ENCODE measurements at places on chromosomes 6 and 20.
A peak's percentile ranks its signal among the peaks of the same experiment; 100 is the strongest.

GRCh38 chr20:24638591-24639548 lies 169.4 kb downstream of the SYNDIG1 start:
- DNase-seq, result no peak

DNA sequence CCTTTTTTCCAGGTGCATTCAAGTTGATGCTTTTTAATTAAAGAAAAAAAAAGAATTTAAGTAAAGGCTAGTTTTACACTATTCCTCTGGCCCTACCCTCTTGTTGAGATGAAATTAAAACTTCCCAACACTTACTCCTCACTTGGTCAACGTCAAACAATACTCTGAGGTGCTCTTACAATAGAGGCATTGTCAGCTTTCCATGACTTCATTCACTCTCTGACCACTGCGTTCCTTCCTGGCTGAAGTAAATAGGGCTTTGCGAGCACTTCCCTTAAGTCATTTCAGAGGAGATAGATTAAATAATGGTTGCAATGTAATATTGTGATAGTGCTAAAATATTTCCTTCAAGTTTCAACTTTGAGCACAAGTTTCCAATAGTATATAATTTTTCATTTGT lies 229.8 kb upstream of the CEP162 start:
- DNase-seq, result no peak

DNA sequence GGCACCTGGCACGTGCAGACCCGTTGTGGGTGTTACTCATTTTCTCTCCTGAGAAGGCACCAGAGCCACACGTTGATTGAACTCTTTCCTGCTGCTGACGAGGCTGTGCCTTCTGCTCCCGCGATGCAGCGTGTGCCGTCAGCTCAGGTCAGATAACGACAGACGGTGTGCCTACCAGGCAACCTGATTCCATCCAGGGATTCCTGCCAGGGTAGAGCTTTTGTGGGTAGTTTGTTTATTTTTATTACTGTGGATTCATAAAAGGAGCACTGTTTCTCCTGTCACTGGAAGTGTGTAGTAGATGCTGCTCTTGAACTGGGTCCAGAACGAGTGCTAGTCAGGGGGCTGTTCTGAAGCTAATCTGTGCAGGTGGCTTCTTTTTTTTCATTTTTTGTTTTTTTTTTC lies 20.7 kb downstream of the PRPF6 start:
- DNase-seq, result no peak

DNA sequence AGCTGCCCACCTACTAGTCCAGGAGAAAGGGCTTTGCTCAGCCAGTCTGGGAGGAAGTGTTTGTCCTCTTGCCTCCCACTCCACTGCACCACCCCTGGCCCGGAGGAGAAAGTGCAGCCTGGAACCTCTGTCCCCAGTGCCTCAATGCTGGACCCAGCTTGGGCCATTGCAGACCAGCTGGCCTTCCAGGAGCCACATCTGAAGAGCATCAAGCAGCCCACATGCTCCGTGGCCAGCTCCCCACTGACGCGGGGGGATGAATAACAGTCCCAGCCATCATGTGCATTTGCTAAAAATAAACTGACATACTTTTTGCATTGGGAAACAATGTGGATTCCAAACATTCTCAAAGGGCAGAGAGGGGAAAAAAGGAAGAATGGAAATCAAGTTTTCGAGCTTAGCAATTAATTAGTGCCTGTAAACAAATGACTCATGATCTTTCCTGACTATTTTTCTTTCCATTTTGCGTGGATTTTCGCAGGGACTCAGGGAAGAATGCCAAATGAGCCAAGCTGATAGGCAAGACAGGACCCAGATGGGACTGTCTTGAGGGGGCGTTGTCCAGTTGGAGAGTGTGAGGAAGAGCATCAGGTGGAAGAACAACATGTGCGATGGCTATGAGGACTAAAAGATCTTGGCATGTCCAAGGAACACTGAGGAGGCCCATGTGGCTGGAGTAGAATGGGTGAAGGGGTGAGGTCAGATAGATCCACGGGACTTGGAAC lies 34.1 kb downstream of the CEBPB start:
- DNase-seq, result peak; percentile 93

DNA sequence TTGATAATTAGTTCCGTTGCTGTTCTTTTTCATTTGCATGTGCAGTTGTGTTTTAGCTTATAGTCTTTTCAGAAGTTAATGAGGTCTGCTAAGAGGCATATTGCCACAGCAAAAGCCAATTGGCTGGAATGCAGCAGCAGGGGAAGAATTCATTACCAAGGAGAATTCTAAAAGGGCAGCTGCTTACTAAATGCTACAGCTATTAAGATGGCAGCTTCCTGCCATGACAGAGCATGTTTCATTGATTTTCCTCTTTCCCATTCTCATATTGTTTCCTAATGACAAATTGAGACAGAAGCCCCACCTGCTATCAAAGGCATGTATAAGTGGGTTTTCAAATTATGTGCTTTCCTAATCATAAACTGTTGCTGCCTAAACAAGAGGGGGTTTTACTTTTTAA lies 66.6 kb downstream of the CLVS2 start:
- DNase-seq, result no peak

GRCh38 chr6:151869345-151869744 lies 61.9 kb downstream of the ESR1 start:
- DNase-seq, result no peak

- DNase-seq, result no peak
These were observed 77.4 kb upstream of the TMEM170B start for GRCh38 chr6:11460001-11460668.

DNA sequence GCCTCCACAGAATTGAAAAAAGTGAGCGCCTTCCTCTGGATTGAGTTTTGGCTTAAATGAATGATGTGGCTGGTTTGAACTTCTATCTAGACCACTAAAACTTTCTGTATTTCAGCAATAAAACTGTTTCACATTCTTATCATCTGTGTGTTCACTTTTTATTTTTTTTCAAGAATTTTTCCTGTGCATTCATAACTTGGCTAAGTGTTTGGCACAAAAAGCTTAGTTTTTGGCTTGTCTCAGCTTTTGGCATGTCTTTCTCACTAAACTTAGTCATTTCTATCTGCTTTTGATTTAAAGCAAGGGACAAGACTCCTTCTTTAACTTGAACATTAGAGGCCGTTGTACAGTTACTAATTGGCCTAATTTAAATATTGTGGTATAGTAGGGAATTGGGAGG lies 1015.1 kb downstream of the EPHA7 start:
- DNase-seq, result no peak

DNA sequence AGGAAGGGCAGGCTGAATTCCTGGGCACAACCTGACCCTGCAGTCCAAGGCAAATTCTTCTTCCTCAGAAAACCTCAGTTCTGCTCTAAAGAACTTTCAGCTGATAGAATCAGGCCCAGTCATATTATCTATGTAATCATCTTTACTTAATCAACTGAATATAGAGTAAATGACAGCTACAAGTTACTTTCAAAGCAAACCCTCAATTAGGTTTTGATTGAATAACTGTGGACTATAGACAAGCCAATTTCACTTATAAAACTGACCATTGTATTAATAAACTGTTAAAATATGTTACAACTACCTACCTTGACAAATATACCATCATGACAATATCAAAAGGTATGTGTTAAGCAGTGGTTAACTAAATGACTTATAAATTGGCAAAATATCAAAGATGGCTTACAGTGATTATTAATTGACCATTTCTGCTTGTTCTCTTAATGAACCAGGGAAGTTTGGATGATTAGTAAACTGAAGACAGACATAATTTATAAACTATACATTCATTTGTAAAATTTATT lies 46.1 kb upstream of the ADGRF5 start:
- DNase-seq, result no peak

GRCh38 chr6:129253242-129253641 lies 370.3 kb downstream of the LAMA2 start:
- no peak for DNase-seq

GRCh38 chr20:51276296-51276695 lies 253.4 kb upstream of the KCNG1 start:
- DNase-seq, result no peak

- no peak for DNase-seq
These were observed 163.2 kb upstream of the TSHZ2 start for GRCh38 chr20:52809003-52809402.

GRCh38 chr6:68741501-68742386 lies 106.7 kb downstream of the ADGRB3 start:
- DNase-seq, result no peak

GRCh38 chr6:142885182-142885867 lies 59.7 kb downstream of the HIVEP2 start:
- DNase-seq, result peak; percentile 77

DNA sequence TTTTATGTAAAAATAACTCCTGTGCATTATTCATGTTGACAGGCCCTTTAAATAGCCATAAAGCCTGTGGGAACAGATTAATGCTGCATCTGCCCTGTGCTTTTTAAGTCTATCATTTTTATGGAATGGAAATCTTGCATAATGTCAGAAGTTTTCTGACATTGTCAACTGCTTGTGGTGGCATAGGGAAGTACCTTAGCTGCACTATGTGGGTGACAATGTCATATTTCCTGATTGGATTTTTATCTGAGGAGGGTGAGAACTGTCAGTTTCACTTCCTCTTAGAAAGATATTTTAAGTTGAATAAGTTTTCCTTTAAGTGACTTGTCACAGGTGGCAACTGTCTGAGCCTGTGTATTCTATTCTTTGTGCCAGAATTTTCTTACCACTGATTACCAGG lies 267.9 kb downstream of the PLCB1 start:
- DNase-seq, result no peak

GRCh38 chr20:60039526-60039925 lies 81.3 kb downstream of the CDH26 start:
- DNase-seq, result no peak

DNA sequence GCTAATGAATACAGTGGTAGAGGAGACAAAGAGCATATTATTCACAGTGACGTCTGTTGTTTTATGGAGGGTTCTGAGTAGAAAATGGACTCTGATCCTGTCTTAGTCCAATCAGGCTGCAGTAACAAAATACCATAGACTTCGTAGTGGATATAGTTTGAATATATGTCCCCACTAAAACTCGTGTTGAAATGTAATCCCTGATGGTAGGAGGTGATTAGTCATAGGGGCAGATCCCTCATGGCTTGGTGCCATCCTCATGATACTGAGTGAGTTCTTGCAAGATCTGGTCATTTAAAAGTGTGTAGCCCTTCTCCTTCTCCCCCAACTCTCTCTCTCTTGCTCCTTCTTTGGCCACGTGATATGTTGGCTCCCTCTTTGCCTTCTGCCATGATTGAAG lies 82.5 kb downstream of the CD83 start:
- DNase-seq, result no peak

DNA sequence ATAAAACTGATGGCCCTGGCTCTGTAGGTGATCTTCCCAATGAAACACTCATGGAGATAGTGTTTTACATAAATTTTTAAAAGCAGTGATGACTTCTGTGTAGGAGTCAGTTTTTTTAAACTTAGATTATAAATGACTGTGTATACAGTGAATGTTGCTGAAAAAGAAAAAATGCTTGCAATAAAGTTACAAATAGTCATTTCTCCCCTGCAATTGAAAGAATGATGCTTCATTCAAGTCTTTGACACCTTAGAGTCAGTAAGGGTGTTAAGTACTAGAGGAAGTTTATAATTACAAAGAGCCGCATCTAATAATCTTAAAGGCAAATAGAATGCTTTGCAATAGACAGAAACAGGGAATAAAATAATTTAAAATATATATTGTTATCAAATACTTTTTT lies 27.6 kb downstream of the ZNF292 start:
- DNase-seq, result no peak

DNA sequence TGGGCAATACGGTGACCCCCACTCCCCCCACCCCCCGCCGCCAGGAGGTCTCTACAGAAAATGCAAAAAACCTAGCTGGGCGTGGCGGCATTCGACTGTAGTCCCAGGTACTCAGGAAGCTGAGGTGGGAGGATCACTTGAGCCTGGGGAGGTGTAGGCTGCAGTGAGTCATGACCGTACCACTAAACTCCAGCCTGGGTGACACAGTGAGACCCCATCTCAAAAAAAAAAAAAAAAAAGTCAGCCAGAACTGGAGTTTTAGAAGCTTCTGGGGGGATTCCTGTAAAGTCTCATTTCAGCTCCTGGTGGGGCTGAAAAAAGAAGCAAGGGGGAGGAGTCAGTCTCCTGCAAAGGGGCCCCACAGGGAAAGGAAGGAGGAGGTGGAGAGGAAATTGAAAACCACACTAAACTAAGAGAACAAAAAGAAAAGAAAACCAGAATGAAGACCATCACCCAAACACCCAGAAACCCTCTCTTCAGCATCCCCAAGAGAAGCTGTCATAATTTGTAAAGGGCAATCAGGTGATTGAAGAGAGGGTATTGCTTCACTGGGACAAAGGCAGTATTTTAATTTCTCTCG lies 50.4 kb downstream of the NOL4L start:
- no peak for DNase-seq

GRCh38 chr20:16537918-16538317 lies 35.3 kb downstream of the KIF16B start:
- DNase-seq, result no peak

DNA sequence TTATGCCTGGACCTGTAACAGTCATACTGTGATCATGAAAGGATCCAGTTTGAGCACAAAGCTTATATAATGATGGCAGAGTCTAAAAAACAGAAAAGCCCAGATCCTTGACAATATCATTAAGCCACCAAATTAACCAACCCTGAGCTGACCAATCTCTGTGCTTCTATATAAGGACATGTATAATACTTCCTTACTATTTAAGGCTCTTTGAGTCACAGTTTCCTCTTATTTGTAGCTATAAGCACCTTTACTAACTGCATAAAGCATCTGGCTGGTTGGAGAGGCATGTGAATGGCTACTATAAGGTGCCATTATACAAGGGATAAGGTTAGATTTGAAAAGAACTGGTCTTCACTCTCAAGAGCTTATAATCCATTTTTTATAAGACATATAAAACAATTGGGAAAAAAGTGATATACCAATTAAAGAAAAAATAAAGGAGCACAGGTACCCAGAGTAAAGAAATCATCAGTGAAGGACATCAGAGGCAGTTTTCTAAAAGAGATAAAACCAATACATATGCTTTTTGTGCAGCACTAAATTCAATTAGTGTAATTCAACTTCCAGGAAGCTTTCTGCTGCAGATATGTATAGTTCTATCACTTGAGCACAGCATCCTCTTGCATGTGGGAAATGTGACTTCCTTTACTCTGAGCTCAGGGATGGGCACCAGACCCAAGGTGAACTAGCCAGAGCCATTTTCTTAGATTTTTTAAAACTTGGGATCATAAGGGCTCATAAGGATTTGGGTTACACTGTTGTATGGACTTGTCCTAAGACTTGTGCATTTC lies 121.0 kb downstream of the BTBD9 start:
- no peak for DNase-seq

- no peak for DNase-seq
These were observed 18.5 kb downstream of the CITED2 start for GRCh38 chr6:139355777-139356445.

- DNase-seq, result no peak
These were observed 10.3 kb downstream of the MTO1 start for GRCh38 chr6:73471686-73472290.

GRCh38 chr20:58618351-58619076 lies 32.6 kb upstream of the STX16 start:
- peak; percentile 89 for DNase-seq

Measured in AG08395 (cell line).